Right lung (tissue), 10 donors: ENCODE measurements at places on chromosomes 2 and 18. TPM values are rescaled to one million over a fixed set of nuclear protein-coding genes. Genes with fewer than 3 reads are reported as not detected.

- DNase-seq, result peak; percentile 47
Observed at GRCh38 chr2:42196403-42197267, 27.5 kb downstream of the EML4 start.

DNA sequence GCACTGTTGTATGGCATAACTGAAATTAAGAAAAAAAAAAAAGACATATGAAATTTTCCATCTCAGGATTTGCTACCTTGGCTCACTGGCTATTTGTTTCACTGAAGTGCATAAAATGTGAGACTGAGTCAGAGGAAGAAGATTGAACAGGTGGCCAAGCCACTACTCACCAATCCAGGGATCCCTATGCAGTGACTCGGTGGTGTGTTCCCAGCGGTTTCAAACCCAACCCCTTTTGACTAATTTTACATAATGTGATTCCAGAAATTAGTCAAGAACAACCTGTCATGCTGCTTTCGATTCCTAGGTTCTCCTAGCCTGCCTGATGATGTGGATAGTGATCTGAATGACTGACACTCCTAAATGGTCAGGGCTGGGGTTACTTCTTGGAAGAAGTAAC is 77.3 kb downstream of the KLHL14 start:
- no peak for DNase-seq

GRCh38 chr2:230669386-230669950 is 43.2 kb upstream of the CAB39 start:
- no peak for DNase-seq

DNA sequence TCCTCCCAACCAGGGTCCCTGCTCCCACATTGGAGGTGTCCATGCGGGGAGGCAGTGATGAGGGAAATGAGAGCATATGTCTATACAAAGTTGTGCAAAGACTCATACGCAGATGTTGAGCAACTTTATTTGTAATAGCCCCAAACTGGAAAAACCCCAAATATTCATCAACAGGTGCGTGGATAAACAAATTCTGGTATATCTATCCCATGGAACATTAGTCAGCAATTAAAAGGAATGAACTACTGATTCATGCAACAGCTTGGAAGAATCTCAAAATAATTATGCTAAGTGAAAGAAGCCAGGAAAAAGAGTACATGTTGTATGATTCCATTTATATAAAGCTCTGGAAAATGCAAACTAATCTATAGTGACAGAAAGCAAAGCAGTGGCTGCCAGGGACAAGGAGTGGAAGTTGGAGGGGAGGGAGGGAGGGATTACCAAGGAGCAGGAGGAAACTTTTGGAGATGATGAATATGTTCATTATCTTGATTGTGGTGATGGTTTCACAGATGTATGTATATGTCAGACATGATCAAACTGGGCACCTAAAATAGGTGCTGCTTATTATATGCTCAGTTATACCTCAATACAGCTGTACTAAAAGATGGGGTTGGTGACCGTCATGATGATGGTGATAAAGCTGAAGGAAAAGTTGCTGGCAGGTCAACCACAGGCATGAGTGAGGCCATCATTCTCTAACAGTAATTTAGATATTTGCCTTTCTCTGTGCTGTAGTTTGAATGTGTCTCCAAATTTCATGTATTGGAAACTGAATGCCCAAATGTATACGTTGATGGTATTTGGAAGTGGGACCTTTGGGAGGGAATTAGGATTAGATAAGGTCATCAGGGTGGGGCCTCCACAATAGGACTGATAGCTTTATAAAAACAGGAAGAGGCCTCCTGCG is 270.9 kb downstream of the CYP26B1 start:
- no peak for DNase-seq

DNA sequence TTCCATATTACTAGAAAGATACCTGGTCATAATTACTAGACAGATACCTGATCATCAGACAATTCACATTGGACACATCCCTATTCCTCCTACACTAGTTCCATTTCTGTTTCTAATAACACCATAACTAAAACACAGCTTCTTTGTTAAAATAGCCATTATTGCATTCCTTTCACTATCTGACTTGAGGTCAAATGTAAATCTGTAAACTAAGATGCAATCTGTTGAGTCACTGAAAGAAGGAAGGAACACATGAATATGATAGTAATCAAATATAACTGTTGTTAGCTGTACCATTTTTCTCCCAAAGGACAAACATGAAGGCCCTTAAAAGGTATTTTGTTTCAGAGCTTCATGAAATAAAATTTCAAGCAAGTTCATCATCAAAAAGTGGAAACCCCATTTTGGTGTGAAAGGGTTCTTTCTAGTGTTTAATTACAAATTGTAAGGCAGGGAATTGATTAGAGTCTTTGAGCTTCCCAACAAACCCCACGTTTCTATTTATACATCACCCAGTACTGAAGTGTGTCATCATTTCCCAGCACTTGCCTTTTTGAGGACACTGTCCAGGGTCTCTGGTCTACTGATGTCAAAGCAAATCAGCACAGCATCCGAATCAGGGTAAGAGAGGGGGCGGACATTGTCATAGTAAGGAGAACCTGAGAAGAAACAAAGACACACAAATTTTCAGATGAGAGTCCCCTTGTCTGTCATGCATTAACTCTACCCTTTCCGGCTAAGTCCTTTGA is 13.0 kb downstream of the RND3 start:
- no peak for DNase-seq

The NGEF gene
- 1.2 TPM for polyA plus RNA-seq

DNA sequence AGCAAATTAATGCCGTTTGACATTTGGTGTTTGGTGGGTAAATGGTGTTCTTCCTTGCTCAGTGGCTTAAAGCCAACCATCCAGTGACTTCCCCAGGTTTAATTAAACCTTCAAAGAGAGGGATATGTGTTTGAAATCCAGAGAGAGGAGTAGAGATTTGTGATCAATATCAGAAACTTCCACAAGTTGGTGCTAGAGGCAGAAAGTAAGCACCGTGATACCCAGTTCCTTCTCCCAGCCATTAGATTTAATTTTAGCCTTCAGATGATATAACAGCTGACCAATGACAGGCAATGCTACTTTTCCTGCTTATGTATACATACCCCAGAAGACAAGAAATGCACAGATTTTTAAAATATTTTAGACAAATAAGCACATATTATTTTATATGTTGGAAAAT is 398.5 kb downstream of the CDH2 start:
- no peak for DNase-seq

GRCh38 chr18:66457245-66457644 is 146.6 kb downstream of the CDH19 start:
- DNase-seq, result no peak

The KCNG2 gene
- 0.35 TPM for polyA plus RNA-seq

DNA sequence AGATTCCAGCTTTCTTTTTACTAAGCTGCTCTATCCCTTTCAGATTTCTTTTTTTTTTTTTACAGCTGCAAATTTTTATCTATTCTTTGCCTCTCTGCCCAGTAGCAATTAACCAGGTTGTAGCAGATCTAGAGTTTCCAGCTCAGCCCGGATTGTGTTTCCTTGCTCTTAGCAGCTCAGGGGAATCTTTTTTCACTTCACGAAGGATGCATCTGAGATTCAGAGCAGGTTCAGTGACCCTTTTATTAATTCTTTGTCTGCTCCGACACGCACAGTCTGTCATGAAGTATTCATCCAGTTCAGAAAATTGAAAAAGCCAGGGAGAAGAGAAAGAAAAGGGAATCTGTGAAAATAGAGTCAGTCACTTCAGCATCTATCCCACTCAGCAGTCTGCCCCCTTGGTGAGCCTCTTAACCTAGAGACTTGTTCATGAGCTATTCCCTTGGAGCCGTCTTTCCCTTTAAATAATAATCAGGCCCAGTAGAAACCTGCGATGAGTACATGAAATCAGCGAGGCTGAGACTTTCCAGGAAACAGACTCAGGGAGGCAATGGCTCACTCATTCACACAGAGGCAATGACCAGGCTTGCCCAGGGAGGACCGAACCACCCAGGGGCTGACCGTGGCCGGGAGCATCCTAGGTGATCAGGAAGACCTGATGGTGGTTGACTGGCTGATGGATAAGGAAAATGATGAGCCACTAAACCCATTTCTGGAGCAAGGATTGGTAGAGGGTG is 103.4 kb upstream of the ITGA6 start:
- no peak for DNase-seq

The CDH2 gene
- polyA plus RNA-seq, result 4.1 TPM

The CCDC148 gene
- 5.2 TPM for polyA plus RNA-seq

DNA sequence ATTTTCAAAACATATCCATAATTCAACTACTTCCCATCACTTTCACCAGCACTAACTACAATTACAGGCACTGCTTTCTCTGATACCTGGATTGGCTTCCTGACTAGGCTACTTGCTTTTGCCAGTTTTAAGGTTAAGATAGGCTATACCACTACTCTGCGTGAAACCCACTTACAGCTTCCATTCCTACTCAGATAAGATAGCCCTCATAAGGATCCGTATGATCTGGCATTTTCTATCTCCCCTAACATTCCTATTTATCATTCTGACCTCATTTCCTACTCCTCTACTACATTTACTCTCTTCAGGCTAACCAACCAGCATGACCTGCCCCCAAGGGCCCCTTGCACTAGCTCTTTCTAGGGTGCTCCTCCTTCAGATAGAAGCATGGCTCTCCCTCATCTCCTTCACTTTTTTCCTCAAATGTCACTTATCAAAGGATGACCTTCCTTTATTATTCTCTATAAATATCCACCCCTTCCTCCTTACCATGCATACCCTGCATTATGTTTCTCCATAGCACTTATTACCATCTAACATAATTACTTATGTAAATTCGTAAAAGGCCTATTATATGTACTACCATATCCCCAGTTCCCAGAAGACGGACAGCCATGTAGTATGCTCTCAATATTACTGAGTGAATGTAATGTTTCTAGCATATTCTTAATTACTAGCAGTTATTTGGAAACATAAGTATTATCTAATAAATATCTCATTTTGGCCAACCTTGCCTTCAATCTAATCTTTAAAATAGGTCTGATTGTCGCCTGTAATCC is 4.4 kb downstream of the TIA1 start:
- DNase-seq, result no peak

GRCh38 chr2:43045866-43046265 is 180.5 kb downstream of the ZFP36L2 start:
- DNase-seq, result no peak

DNA sequence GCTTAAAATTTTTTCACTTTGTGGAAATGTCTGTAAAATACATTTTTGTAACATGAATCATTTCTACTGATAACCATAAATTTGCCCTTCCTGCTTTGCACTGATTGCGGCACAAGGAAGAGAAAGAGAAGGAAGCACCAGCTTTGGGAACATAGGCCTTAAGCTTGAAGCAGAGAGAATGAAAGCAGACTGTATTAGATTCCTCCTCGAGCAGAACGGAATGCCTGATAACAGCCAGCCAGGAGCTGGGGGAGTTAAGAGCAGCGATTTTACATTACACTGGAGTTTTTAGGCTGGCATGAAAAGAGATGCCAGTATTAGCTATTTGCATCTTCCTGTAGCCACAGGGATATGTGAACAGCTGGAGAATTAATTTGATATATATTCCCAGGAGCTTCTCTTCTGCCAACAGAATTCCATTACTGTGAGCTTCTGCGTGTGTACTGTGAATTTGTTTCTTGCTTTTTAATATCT is 33.5 kb downstream of the CRIM1 start:
- no peak for DNase-seq

- DNase-seq, result no peak
Observed at GRCh38 chr18:73636355-73636754, 511.3 kb downstream of the FBXO15 start.

DNA sequence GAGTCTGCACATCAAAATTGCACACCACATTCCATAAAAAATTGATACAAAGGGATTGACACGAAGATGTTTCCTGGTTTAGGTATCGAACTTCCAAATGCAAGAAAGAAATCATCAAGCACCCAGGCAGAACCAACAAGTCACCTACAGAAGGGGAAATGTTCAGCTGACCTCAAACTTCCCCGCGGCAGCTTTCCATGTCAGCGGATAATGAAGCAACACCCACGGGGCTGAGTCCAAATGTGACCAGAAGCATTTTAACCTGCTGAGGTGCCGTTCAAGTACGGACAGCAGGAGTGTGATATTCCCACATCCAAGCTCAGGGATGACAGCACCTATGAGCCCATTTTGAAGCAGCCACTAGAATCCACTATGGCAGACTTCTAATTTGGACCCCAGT is 124.9 kb downstream of the GALNT14 start:
- DNase-seq, result no peak

DNA sequence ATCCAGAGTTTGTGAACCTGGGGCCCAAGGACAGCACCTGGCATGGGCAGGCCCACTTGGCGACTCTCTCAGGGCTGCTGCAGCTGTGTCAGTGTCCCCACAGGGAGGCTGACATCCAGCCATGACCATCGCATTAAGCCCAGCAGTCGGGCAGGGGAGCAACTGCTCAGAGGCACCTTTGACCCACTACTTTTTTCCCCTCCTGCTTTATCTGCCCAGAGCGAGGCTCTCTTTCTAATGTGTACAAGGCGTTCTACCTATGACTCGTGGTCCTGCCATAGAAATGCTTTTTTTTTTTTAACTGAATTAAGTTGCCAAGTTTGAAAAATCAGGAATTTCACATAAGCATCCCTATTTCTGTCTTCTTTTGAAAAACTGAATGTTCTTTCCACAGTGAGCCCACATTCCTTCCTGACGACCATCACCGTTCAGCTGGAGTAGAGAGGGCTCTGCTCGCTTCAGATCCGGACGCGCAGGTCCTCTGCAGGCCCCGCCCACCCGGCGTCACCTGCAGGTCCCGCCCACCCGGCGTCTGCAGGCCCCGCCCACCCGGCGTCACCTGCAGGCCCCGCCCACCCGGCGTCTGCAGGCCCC is 403 bp upstream of the CLUL1 start:
- no peak for DNase-seq

The CENPA gene
- 10.8 TPM for polyA plus RNA-seq

GRCh38 chr2:208320686-208321085 is 54.6 kb downstream of the PIKFYVE start:
- no peak for DNase-seq

GRCh38 chr2:50116096-50117010 is 915.6 kb downstream of the NRXN1 start:
- no peak for DNase-seq

GRCh38 chr2:202116691-202117090 is 43.6 kb downstream of the KIAA2012 start:
- no peak for DNase-seq

The ABCG8 gene
- polyA plus RNA-seq, result 0.51 TPM

The NPPC gene
- polyA plus RNA-seq, result not detected

DNA sequence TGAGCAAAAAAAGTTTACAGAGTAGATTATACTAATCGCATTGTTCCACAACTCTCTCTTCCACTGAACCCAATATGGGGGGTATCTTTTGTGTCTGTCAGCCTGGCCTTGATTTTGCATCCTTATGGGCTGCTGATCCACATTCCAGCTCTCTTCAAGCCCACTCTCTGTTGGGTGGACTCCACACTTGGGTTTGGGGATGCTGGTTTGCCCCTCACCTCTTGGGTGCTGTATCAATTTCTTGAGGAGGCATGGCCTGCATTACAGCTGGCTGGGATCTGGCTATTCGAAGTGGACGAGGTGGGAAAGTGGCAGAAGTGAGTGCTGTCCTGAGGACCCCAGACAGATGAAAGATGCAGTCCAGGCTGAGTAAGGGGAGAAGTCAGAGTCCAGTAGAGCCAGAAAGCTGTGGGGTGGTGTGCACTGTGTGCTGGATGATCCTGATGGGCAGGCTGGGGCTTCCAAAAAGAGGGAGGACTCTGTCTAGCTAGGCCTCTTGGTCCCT is 141.4 kb downstream of the CAPN13 start:
- no peak for DNase-seq
